ENCODE measurements at places on chromosomes 13 and 19.

GRCh38 chr13:46552303-46552682, 677 bp upstream of the LRCH1 start:
- DNase-seq = no peak

- DNase-seq = no peak
These were observed 656 bp downstream of the PCCA start for GRCh38 chr13:100089465-100090032.

GRCh38 chr13:39985071-39985470, 329.6 kb downstream of the COG6 start:
- DNase-seq = no peak

DNA sequence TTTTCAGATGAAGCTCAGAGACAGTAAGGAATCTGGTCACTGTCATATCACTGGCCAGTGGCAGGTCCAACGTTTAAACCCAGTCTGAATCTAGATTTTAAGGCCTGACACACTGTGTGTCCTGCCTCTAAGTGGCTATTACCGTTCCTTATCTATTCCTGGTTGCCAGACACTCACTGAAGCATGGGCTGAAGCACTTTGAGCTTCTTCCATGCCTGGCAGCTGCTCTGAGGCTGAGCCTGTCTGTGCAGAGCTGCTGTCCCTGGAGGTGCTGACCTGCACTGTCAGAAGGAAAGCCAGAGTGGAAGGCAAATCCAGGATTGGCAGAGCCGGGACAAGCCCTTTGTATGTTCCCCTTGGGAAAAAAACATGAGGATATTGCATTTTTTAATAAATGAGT, 109.2 kb upstream of the SLC7A1 start:
- DNase-seq = peak; percentile 19

- DNase-seq = no peak
These were observed 46.2 kb downstream of the ING1 start for GRCh38 chr13:110759710-110760109.

- no peak for DNase-seq
These were observed 17.6 kb upstream of the USP12 start for GRCh38 chr13:27189192-27189591.

DNA sequence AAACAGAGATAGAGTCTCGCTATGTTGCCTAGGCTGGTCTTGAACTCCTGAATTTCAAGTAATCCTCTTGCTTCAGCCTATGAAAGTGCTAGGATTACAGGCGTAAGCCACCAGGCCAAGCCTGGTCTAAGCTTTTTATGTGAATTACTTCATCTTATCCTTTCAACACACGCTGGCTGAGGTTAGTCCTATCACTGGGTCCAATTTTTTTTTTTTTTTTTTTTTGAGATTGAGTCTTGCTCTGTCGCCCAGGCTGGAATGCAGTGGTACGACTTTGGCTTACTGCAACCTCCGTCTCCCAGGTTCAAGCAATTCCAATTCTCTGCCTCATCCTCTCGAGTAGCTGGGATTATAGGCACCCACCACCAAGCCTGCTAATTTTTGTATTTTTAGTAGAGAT, 10.4 kb downstream of the MYO1F start:
- no peak for DNase-seq

GRCh38 chr13:102563267-102563666, 33.5 kb upstream of the TPP2 start:
- DNase-seq = no peak

GRCh38 chr19:44202470-44202869, 9.9 kb upstream of the ZNF227 start:
- DNase-seq = no peak
